KBM-7 (cell line): ENCODE measurements at places on chromosomes 16 and 17.

DNA sequence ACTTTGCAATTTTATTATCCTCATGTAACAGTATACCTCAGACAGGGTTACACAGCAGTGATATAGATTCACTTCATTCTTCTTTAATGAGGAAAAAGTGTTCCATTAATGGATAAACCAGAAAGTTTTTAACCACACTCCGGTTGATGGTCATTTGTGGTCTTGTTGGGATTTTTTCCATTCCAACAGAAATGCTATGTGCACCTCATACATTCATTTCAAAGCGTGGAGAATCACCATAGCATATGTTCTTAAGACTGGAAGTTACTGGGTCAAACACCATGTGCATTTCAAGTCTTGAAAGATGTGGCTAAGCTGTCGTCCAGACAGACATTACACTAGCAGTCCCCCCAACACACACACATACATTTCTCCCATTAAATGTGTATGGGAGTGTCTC lies 245.8 kb upstream of the CDH5 start:
- DNase-seq = no peak

- no peak for DNase-seq
These were observed 59.2 kb downstream of the MRM3 start for GRCh38 chr17:841313-841712.

DNA sequence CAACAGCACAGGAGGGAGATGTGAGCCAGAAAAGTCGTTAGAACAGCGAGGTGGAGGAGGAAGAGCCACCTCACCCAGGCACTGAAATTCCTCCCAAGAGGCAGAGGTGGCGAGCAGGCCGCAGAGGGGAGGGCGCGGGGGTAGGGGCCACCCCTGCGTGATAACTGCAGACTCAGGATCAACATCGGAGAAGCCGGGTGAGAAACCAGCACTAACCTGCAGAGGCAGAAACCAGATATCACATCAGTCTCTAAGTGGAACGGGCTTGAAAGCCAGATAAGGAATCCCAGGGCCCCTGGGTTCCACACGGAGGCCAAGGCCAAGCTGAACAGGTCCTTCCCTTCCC lies 39.4 kb upstream of the ZC3H18 start:
- no peak for DNase-seq

DNA sequence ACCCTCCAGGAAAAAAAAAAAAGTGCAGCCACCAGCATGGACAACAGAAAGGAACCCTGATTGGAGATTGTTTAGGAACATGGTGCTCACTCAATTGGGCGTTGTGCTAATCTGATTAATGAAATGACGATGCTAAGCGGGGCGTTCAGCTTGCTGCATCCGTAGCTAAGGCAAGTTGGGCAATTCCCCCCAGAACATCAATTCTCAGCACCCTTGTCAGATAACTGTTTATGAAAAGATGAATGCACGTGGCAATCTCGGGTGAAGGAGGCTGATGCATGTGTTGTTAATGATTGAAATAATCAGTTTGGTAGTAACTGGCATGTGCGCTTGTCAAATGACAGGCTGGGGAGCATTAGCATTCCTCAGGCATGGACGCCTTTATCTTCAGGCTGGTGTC lies 57.0 kb downstream of the HS3ST3A1 start:
- DNase-seq = no peak

- DNase-seq = no peak
These were observed 5.7 kb downstream of the MSLN start for GRCh38 chr16:766008-766819.

DNA sequence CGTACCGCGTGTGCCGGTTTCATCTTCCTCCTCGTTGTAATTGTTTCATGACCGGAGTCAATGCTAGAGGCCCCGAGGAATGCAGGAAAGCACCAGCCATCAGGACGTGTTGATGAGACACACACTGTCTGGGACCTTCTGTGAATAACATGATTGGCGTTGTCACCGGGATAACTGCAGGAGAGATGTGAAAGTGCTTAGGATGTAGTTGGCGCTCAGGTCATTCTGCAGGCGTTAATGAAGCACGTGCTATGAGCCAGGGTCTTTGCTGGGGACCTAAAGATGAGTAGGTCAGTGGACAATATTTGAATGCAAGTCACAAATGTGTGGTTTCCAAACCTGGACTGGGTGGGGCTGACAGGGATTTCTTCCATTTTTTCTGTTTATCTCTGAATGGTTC lies 181.6 kb upstream of the HSBP1 start:
- DNase-seq = no peak
